ENCODE measurements at places on chromosomes 3 and 15.

DNA sequence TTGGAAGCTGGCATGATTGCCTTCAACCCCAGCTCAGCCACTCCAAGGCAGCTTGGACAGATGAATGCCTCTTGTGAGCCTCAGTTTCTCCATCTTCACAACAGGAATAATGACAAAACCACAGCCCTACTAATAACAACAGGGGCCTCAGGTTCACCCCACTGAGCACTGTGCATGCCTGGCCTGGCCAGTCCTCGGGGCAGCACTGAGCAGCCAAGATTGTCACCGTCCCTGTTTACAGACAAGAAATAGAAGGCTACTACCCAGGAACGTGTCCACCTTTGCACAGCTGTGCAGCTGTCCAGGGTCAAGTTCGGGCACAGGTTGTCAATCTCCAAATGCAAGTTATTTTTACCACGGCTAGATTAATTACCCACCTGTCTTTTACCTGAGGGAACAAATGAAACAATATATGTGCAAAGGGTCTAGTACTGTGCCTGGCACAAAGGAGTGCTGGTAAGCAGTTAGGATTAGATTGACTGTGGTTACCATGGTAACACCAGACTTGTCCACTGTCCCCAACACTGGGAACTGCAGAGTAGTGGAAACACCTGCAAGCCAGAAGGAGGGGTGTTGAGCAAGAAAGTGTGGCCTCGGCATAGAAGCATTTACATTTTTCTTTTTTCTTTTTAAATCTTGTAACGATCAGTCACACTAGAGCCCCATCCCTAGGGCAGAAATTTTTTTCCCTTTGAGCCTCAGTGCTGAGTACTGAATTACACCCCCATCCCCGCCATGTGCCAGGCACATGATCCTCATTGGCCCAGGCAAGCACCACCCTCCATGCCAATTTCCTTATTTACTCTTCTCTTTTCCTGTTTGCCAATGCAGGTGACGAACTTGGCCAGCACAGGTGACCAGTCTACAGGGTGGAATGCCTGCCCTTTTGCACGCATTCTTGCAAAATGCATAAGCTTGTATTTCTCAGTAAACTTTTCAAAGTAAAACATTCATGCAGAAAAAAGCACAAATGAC lies 66.3 kb upstream of the SLC6A6 start:
- DNase-seq = no peak

DNA sequence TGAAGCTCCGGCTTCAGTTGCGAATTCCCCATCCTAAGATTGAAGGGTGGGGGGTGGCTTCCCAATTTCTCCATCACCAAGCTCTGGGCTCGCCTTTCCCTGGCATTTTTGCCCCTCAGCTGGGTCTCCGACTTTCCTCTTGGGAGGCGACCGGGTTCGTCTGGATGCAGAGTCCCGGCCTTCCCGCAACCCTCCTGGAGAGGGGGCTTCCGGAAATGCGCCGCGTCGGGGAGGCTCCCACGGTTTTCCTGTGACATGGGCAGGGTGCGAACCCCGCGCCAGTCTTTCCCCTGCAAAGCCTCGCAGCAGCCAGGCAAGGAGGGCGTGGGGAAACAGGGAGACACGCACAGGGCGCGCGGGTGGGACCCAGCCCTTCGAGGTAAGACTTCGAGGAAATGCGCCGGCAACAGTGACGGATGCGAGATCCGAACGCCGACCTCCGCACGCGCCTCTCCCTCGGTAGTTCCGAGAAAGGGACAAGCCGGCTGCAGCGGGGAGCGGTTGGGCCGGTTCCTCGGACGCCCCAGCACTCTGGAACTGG lies 466 bp upstream of the HCN4 start:
- no peak for DNase-seq

DNA sequence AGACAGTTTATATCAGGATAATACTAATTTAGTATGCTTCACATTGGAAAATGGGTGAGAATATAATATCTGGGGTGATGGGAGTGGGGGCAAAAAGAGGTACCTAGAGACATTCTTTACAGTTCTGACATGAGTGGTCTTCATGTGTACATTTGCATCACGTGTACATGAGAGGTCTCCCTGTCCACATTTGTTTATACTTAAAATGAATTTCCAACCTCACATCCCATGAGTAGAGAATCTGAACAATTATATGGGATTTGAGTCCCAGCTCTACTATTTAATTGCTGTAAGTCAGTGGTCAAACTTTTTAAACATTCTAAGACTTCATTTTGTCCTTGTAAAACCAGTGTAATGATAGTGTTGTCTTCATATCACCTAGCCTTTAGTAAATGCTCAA lies 408.4 kb downstream of the NAALADL2 start:
- no peak for DNase-seq

- DNase-seq = no peak
Measured at GRCh38 chr15:67184208-67184925, 70.1 kb downstream of the AAGAB start.

DNA sequence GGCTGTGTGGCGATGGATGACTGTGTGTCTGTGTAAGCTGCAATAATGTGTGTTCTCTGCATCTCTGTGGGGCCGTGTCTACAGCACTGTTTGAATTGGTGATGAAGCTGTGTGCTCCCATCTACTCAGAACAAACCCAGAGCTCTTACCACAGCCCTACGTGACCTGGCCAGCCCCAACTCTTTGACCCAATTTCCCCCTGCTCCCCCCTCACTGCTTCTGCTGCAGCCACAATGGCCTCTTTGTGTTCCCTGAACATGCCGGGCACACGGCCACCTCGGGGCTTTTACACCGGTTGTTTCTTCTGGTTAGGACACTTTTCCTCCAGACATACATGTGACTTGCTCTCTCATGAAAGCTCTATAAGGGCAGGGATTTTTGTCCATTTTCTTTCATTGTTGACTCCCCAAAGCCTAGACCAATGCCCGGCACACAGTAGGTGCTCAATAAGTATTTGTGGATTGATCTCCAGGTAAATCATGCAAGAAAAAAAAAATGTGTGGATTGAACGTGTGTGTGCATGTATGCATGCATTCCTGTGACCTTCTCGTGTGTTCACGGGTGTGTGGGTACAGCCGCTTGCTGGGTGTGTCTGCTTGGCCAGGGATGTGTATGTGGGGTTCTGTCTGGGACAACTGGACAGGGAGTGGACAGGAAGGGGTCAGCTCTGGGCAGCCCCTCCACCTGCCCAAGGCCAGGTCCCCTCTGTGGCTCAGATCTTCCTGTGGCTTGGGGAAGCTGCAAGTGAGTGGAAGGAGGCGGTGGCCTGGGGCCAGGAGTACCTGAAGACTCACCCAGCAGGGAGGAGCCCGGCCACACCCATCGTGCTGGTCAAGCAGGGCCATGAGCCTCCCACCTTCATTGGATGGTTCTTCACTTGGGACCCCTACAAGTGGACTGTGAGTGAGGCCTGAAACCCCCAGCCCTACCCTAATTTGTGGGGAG lies 14.8 kb downstream of the VILL start:
- peak; percentile 73 for DNase-seq

- DNase-seq = no peak
Measured at GRCh38 chr3:182920515-182921084, 59.7 kb downstream of the DCUN1D1 start.
